HFF-Myc (cell line): ENCODE measurements at places on chromosomes 16 and 17.
A peak's percentile ranks its signal among the peaks of the same experiment; 100 is the strongest.

DNA sequence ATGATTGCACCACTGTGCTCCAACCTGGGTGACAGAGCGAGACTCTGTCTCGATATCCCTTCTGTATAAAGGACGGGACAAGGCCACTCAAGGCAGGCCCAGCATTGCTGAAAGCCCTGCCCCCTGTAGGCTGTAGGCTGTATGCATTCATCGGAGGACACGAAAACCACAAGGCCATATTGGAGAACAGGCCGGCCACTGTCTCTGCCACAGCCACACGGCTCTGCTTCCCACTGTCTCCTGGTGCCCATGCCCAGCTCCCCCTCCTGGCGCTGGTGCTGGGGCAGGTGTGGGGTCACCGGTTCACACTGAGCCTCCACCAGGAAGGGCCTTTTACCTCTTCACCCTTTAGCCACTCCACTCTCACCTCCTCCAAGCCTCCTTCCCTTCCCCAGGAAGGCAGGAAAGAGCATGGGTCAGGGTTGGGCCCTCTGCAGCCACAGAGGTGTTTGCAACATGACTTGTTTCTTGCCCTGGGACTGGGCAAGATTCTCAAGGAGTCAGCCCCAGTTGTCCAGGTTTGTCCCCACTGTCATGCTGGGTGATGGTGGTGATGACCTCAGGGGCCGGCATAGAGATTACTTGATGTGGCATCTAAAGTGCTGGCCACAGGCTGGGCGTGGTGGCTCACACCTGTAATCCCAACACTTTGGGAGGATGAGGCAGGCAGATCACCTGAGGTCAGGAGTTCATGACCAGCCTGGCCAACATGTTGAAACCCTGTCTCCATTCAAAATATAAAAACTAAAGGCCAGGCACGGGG, 5.3 kb upstream of the NTN3 start:
- no peak for DNase-seq

DNA sequence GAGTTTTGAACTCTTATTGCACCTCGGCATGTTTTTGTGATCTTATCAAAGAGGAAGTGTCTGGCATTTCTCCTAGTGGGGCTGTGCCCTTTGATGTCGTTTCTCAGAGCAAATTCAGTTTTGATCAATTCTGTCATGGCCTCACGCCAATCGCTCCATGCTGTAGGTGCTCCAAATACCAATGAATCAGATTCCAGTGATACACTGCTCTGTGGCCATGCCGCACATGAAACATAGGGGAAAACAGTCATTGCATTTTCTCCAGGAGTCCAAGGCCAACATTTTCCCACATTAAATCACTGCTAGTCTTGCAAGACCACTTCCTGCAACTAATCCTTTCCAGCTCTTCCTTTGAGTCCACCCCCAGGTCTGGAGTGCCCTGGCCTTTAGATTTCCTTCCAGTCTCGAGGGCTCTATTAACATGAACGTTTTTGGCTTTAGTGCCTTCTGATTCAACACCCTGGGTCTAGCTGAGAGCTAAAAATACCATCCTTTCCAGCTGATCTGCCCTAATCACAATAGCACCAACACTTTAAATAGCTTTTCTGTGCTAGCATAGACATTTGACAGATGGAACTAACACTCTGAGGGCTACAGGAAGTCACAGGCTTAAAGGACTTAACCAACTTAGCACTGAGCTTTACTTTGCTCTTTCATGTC, 18.2 kb upstream of the RASL10B start:
- DNase-seq, result peak; percentile 57

DNA sequence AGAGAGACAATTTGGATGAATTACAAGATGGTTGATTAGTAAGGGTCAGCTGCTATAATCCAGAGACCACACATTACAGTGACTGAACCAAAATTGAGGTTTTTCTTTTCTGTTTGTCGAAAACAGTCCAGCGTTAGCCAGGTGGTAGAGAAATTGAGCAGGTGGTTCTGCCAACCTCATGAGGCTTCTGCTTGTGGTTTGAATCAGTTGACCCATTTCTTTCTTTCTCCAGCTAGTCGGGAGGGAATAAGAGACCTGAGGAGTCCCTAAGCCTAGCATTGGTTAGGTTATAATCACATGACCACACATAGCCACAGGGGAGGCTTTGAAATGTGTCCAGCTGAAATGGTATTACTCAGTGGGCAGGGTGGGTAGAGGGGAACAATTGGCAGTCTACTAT, 504.6 kb downstream of the HS3ST4 start:
- no peak for DNase-seq

GRCh38 chr16:67112591-67113399, 3.1 kb downstream of the PHAF1 start:
- no peak for DNase-seq

- no peak for DNase-seq
These were observed 16.5 kb downstream of the TMEM98 start for GRCh38 chr17:32944248-32945020.

- DNase-seq, result no peak
These were observed 72.1 kb upstream of the TNRC6C start for GRCh38 chr17:77886387-77886728.

GRCh38 chr17:64024215-64024654, 3.8 kb upstream of the ICAM2 start:
- no peak for DNase-seq

DNA sequence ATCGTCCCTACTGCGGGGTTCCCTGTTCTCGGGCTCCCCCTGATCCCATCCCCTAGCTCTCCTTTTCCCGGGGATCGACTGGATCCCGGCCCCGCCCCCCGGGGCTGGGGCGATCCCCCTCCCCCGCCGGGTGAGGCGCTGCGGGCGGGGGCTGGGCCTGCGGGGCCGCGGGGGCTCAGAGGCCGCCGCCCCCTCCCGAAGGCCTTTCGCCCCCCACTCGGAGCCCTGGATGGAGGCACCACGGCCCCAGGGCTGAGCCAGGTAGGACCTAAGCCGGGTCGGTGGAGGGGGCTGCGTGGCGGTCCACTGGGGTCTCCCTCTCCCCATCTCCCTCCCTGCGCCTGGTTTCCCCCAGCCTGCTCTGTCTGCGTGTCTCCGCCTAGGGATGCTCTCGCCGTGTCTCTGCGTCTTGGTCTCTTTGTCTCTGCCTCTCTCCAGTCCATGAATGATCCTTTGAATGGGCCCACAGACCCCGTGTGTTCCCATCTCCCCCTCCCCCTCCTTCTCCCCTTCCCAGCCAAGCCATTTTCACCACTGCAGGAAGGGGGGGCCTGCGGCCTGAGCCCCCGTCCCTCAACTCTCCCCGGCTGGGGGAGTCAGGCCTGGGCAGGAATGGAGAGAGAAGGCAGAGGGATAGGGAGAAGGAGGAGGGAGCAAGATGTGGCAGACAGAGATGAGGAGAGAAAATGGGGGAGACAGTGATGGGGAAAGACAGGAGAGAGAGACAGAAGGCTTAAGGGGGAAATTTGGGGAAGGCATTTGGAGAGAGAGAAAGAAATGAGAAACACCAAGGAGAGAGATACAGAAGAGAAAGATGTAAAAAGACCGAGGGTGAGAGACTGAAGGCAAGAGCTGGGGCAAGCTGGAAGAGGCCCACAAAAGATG, 1.7 kb upstream of the TMEM256 start:
- DNase-seq, result no peak

GRCh38 chr17:83071966-83072562, 7.3 kb upstream of the METRNL start:
- no peak for DNase-seq

DNA sequence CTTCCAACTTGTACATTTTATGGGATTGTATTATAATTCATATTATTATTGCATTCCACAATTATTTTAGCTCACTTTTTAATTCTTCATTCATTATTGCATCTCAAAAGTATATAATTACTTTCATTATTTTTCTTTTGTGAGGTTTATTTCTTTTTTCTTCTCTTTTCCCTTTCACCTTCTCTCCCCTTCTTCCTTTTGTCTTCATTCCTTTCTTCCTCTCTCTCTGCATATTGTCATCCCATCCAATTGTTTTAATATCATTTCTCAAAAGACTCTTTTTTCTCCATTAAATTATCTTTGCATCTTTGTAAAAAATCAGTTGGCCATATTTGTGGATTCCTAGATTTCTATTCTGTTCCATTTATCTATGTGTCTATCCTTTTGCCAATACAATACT, 17.3 kb downstream of the DYNLL2 start:
- no peak for DNase-seq

DNA sequence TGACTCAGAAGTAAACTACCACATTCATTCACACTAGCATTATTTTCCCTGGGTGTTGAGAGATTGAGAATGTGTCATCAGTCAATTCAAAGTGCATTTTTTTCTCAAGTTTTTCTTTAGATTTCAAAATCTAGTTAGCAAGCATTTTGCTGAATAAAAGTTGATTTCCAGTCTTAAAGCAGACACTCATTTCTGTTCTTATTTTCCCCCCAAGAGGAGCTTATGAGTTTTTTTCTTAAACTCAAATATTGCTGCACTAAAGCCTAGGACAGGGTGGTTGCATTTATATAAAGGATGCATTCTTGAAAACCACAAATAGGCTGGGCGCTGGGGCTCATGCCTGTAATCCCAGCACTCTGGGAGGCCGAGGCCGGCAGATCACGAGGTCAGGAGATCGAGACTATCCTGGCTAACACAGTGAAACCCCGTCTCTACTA, 15.3 kb downstream of the CDH3 start:
- DNase-seq, result no peak

DNA sequence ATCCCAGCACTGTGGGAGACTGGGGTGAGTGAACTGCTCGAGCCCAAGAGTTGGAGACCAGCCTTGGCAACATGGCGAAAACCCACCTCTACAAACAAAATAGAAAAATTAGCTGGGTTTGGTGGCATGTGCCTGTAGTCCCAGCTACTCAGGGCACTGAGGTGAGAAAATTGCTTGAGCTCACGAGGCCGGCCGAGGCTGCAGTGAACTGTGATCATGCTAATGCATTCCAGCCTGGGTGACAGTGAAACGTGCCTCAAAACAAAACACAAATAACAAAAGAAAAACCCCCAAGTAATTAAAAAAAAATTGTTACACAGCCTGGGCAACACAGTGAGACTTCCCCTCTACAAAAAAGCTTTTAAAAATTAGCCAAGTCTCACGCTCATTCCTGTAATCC, 5.0 kb downstream of the CCDC47 start:
- no peak for DNase-seq

GRCh38 chr17:3030096-3030495, 33.3 kb downstream of the OR1D5 start:
- DNase-seq, result peak; percentile 29

DNA sequence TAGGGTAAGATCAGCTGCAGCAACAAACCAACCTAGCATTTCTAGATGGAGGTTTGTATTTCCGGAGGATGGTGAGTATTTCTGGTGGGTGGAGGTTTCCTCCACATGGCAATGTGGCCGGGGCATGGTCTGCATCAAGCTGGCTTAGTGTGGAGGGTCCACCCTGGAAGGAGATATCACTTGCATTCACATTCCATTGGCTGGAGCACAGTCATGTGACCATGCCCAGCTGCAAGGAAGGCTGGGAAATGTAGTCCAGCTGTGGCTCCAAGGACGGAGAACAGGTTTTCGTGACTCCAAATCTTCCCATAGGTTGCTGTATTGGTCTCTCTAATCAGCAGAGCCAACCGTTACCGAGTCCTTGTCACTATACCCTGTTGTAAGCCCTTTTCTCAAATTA, 68.7 kb downstream of the RAI1 start:
- DNase-seq, result peak; percentile 59

DNA sequence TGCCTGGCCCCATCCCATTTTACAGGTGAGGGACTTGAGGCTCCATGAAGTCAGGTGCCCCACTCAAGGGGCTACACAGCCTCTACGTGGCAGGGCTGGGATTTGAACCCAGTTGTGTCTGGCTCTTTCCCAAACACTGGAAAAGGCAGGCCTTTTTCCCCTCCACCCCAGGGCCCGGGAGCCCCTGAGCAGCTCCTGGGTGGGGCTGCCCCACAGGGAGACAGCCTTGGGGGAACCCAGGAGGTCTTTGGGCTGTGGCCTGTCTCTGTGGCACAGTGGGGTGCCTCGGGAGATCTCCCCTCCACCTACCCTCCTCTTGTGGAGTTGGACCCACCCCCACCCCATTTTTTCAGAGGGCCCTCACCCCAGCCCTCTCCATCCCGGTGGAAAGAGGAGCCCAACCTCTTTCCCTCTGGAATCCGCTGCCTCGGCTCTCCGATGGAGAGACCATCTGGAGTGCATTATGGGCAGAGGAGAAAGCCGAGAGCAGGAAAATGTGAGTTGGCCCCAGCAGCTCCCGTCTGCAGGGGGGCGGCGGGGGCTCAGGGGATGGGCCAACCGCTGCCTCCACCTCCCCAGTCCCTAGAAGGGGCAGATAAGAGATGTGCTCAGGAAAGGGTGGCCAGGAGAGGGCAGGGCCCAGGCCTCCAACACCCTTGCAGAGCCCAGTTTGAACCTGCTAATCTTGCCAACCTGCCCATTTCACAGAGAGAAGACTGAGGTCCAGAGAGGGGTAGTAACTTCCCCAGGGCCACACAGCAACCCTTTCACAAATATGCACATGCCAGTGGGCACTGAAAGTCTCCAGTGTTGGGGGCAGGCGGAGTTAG, 15.4 kb upstream of the TMEM92 start:
- DNase-seq, result peak; percentile 67

- no peak for DNase-seq
These were observed 233.1 kb downstream of the CBLN1 start for GRCh38 chr16:49048557-49048956.

DNA sequence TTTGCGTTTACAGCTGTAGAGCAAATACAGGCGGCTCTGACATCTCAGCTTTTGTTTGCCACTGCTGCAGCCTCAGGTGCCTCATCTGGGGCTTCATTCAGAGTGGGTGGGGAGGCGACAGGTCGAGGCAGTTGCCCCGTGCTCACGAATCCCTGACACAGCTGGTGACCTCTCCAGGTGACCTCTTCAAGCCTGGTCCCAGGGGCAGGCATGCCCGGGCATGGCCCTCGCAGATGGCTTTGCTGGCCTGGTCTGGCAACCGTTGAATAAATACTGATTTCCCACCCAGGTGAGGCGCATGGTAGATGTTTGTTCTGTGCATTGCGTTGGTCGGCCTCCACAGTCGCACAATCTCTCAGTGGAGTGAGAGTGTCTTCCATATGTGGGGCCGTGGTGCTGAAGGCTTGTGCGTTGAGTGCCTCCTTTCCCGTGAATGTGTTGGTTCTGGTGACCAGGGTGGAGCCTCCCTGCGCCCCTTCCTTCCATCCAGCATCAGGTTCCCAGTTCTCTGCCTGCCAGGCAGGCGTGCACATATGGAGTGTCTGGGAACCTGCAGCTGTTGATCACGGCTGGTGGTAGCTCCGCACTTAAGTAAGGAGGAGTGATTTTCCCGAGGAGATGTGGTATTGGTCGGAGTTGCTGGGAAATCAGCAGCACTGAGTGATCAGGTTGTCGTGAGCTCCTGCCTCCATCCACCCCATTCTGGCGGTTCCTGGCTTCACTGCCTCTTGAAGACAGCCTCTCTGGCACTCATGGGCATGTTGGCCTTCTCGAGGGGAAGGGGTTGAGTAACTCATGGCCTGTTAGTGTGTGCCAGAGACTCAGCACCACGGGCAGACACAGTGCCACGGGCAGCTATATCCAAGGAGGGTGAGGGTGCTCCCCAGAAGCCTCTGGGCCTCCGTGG, 149.7 kb downstream of the RPTOR start:
- no peak for DNase-seq

DNA sequence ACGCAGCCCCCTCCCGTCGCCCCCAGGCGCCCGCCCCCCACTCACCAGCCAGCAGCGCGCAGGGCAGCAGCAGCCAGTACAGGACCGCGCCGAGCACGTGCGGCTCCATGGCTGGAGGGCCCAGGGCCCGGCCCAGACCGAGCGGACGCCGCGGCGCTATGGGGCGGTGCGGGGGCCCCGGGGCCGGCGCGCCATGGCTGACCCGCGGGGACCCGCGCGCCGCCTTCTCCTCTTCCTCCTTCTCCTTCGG, 239 bp downstream of the PIEZO1 start:
- DNase-seq, result no peak

- DNase-seq, result no peak
These were observed 374.8 kb downstream of the ZFHX3 start for GRCh38 chr16:72673118-72673517.

GRCh38 chr17:3526971-3527370, 30.6 kb downstream of the TRPV3 start:
- no peak for DNase-seq
